NCI-H1436 treated with DMSO at 0.1 percent for 48 hours (cell line): ENCODE measurements at places on chromosomes 11 and 22.

- DNase-seq = no peak
These were observed 15.2 kb upstream of the MMP7 start for GRCh38 chr11:102545701-102546100.

- DNase-seq = no peak
These were observed 1074.9 kb downstream of the FAM181B start for GRCh38 chr11:81658722-81659121.

DNA sequence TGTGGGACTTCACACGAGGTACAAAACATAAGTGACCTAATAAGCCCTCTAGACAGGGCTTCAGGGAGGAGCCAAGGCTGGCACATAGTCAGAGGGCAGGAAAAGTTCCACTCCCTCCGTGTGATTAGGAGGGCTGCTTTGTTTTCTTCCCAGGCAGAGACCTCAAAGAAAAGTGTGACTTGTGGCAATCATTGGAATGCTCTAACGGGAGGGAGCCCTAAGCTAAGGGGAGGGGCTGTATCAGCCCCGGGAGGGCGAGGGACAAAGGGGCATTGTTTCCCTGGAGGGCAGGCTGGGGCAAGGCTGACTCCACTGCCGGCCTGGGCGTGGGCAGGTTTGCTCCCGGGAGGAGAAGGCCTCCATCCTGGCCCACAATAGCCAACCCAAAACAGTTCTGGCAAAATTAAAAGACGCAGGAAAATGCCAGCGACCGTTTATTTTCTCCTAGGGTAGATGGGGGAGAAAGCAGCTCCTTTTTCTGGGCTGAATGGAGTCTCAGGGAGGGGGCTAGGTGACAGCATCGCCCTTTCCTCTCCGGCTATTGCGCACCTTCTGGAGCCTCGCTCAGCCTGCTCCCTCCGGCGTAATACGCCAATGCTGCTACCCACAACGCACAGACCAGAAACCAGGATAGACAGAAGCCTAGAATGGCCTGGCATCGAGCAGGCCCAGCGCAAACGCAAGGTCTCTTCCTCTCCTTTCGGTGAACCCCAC lies 60.2 kb downstream of the ENDOD1 start:
- no peak for DNase-seq

DNA sequence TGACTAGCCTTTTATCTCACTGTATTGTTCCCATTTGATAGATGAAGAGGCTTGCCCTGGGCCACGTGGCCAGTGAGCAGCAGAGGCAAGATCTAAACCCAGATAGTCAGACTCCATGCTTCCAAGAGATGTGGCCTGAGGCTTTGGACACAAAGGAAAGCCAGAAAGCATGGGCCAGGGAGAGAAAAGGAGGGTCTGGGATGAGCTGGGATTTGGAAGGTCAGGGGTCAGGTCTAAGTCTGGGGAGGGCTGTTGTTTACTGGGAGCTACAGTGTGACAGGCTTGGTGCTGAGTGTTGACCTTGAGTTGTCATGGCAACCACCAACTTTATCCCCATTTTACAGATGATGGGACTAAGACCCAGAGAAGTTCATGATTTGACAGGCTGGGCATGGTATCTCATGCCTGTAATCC lies 2.1 kb downstream of the SLC35E4 start:
- DNase-seq = no peak

DNA sequence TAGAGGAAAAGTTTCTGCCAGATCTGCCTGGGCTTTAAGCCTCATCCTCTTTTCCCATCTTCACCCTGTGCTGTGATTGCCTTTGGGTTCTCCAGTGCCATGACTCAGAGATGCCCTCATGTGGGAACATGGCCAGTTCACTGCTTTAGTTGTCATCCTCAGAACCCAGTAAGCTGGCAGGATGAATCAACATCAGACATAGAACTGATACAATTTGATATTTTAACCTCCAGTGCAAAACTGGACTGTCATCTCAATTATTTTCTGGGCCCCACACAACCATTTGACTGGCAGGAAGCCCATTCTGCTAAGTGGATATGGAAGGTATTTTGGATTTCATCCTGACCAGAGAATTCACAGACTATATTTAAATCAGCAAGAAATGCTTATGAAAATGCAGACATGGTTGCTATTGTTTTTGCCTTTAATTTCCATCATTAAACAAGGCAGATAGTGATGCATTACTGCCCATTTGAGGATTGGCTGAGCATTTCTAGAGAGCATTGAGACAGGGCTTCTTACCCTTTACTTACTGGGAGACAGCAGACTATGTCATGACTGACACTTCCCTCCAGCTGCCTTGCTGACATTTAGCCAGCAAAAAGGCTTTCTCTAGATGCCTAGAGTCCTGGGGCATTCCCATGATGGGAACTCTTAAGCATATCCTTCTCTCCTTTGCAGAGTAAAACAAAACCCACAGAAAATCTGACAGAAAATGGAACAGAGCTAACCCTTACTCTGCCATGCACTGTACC lies 327.1 kb upstream of the MTNR1B start:
- DNase-seq = no peak

DNA sequence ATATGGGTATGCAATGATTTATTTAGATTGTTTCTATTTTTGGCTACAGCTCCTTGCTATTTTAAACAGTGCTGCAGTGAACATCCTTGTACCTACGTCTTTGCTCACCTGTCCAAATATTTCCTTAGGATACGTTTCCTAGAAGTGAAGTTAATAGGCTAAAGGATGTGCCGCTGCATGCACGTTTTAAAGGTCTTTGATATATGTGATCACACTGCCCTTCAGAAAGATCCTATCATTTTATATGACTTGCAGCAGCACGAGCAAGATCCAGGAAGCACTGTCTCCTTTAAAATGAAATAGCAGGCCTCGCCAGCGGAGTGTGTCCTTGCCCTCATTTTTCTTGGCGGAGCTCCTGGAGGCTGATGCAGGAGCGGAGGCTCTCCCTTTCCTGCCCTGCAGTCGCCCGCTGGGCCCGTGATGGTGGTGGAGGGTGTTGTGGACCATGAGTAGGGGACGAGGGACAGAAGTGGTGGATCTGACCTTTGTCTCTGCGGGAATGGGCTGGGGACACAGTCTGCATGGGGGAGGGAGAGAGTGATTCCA lies 19.4 kb downstream of the RPS6KA4 start:
- no peak for DNase-seq

GRCh38 chr11:122634501-122634900 lies 21.0 kb upstream of the UBASH3B start:
- no peak for DNase-seq

DNA sequence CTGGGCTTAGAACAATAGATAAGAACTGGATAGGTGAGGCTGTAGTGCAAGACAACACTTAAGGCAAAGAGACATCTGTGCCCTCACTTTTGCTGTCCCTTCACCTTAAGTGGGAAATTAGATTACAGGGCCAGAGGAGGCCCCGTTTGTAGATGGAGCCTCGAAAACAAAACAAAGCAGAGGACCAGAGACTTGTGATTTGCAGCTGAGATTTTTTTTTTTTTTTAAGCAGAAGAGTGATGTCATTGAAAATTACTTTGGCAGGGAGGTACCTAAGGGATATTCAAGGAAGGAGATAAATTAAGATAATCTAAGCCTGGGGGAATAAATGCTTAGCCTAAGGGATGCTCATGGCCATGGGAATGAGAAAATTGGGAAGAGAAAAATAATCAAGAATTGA lies 31.4 kb downstream of the ZC3H12C start:
- no peak for DNase-seq

DNA sequence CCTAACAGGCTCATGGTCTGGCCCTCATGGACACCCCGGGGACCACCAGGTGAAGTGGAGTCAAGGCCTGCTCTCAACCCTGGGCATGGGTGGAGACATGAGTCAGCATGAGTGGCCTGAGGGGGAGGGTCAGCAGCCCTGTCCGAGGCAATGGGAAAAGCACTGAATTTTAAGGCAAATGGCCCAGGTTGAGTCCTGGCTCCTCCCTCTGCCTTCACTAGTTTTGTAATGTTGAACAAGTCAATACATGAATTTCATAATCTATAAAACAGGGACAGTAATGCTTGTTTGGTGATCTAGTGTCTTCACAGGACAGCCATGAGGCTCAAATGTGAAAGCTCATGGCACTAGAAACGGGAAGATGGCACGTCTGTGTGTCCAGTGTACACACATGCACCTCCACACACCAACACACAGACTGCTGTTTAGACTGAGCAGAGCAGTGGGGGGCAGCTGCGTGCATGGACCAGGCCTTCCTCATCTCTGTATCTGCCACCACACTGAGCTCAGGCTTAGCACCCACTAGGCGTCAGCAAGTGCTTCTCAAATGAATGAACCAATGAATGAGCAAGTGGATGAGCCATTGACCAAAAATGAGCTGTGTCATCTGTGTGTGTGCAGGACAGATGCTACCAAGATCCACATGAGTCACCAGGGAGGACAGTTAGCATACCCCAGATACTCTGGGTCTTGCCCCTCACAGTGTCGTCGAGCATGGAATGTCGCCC lies 63.4 kb downstream of the NRXN2 start:
- DNase-seq = no peak

GRCh38 chr22:24803064-24803542 lies 2.9 kb upstream of the SGSM1 start:
- no peak for DNase-seq

- DNase-seq = no peak
These were observed 399.3 kb downstream of the OPCML start for GRCh38 chr11:133133050-133133449.

DNA sequence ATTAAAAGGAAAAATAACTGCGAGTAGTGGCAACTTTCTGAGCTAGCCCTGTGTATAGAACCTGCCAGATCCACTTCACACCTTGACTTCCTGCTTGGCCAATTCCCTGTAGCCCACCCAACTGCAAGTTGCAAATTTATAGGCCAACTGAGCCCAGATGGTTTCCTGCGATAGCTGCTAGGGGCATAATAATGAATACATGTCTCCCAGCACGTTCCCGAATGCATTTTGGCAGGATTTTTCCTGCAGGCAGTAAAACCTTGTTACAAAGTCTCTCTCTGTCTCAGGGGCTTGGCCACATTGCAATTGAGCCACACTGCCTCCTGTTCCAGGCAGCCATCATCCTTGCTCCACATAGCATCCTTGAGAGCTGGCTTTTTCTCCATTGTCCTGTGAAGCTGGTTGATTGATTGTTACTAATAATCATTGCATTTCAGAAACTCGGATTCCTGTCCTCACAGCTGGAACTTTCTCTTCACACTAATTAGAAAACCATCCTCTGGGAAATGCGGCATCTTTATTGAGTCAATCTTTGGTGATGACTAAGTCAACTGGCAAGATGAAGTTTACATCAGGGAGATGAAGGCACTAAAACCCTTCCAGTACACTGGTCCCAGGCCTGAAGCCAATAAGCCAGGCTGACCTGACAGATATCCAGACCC lies 18.6 kb upstream of the LMO2 start:
- DNase-seq = no peak

DNA sequence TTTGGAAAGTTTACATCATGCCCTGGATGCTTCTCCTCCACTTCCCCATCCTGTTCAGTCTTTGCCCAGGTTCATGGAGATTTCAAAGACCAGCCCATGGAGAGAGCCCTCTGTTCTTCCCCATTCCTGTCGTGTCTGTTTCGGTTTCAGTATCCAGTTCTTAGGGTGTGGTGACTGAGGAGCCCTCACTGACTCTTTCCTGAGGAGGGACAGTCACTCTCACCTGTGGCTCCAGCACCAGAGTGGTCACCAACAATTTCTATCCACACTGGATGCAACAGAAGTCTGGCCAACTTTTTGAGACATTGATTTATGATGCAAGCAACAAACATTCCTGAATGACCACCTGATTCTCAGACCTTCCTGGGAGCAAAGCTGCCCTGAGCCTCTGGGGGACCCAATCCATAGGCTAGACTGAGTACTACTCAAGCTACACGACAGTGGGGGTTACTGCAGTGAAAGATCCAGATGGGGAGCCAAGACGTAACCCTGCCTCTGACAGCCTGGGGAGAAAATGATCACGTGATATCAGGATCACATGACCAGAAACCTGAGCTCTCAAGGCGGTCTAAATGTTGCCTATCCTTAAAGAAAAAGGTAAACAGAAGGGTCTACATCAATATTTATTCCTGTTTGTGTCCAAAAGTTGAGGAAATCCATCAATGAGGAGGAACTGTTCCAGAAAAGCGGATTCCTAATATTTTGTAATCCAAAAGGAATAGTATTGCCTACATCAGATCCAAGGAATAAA lies 76.2 kb upstream of the VPREB1 start:
- DNase-seq = peak; percentile 8

- DNase-seq = peak; percentile 13
These were observed 787 bp downstream of the LRRC10B start for GRCh38 chr11:61509043-61510029.

DNA sequence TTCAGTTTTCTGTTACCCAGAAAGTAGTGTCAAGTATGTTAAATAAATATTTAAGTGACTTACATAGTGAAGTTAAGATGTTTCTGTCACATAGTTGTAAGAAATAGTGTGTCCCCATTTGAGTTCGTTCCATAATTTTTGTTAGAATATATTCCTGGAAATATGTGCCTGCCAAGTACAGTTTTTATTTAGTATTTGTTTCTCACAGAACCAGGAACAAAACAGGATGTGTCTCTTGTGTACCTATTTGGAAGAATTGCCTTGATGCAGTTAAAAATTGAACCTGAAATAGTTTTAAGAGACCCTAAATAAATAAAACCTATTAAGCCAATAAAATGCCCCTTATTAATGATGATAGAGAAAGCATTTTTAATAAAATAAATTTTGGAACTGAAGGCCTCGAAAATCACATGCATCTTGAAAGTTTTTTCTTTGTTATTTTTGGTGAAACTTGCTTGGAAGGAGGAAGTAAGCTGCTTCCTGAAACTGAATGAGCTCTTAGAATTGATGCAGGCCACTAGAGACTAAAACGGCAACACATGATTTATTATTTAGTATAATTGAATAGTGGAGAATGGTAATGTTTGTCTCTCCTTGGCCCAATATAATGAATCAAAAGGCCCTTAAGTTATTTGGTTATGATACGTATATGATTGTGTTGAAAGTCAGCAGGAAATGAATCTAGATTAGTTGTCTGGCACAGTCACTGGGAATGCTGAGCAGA lies 55.9 kb downstream of the SWAP70 start:
- no peak for DNase-seq

DNA sequence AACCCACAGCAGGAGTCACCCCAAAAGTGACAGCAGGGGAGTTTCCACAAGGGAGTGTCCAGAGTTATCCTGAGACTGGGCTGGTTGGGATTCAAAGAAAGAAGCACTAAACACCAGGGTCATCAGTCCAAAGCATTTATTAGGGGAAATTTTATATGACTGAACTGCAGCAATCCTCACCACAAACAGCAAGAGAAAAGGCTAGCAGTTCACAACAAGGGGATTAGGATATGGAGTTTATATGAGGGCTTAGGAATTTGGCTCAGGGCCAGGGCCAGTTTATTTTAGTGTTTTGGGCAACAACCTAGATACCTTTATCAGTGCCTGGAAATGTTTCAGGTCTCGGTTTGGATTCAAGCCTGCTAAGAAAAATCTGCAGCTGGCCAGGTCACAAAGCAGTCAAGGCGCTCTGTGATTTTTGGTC lies 4.6 kb upstream of the TMEM126A start:
- no peak for DNase-seq

GRCh38 chr22:32868946-32869345 lies 67.4 kb downstream of the TIMP3 start:
- DNase-seq = no peak

DNA sequence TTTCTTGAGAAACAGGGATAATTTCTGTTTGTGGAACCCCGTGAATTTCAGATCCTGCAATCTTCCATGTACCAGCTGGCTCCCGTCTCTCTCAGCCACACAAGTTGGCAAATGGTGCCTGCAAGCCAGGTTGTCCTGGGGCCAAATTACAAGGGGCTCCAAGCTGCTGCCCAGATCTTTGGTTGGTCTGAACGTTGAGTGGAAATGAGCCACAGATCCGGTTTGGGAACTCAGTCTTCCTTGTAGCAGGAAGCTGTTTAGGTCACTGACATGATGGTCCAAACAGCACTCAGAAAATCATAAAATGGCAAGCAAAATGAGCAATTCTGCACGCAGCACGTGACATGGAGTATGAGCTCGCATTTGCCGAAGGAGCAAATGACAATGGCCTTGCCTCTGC lies 1496.4 kb downstream of the TBC1D22A start:
- no peak for DNase-seq
